ENCODE measurements at places on chromosomes 1 and 21. TPM values are rescaled to one million over a fixed set of nuclear protein-coding genes. Genes with fewer than 3 reads are reported as not detected.
A peak's percentile ranks its signal among the peaks of the same experiment; 100 is the strongest.

DNA sequence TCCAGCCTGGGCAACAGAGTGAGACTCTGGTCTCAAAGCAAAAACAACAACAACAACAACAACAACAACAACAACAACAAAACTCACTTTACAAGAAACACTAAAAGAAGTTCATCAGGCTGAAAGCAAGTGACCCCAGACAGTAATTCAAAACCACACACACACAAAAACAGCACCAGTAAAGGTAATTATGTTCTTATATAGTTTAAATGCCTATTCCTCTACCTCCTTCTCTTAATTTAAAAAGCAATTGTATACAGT lies 1.7 kb downstream of the C1orf174 start:
- no peak for DNase-seq
- H3K27me3 ChIP-seq: no peaks in the 10 kb centered on the region
- H3K4me3 ChIP-seq: peak overlapping the region; percentile 90
- peaks cover 21% of the 10 kb centered on the region for H3K36me3 ChIP-seq
- peaks cover 48% of the 10 kb centered on the region for H3K4me1 ChIP-seq

GRCh38 chr1:193031431-193031830 lies 27.7 kb downstream of the UCHL5 start:
- peaks cover 4% of the 10 kb centered on the region for H3K4me1 ChIP-seq
- no peaks in the 10 kb centered on the region for H3K27me3 ChIP-seq
- peaks cover 4% of the 10 kb centered on the region for H3K36me3 ChIP-seq
- H3K27ac ChIP-seq: no peak overlapping the region
- no peak for DNase-seq
- no peak overlapping the region for H3K4me3 ChIP-seq

DNA sequence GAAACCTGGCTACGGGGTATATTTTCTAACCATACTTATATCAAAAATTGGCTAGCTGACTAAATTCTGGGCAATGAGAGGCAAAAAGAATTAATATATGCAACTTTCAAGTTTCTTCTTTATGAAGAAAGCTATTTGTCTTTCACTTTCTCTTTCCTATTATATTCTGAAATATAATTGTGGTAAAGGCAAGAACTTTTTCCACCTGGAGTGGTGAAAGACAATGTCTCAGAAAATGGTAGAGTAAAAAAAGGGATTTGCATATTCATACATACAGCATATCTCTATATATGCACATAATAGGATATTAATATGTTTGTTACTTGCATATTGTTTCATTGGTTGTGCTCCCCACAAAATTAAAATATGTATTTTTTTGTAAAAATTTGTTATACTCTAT lies 793.8 kb downstream of the PLA2G4A start:
- H3K27me3 ChIP-seq: no peaks in the 10 kb centered on the region
- DNase-seq: no peak
- H3K4me1 ChIP-seq: no peaks in the 10 kb centered on the region
- H3K27ac ChIP-seq: no peak overlapping the region

- H3K4me1 ChIP-seq: peaks cover 25% of the 10 kb centered on the region
- H3K4me3 ChIP-seq: no peak overlapping the region
- H3K36me3 ChIP-seq: peaks cover 12% of the 10 kb centered on the region
- DNase-seq: no peak
Measured at GRCh38 chr1:5329068-5329739, 663.0 kb downstream of the NPHP4 start.

DNA sequence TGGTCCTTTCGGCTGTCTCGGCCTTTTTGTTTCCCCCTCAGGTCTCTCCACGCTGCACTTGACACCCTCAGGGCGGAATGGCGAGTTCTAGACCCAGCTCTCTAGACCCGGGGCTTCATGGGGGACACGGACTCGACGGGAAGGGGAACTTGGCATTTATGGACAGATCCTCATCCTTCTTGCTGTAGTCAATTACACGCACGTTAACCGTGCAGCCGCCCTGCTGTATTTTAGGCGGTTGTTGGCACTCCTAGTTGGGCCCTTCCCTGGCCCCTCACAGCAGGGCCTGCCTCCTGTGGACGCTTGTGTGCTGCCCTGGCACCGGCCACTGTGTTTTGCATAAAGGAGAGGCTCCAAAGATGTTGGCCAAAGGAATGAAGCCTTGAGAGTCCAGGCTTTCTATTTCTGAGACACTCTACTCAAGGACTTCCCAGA lies 558 bp upstream of the BTG3 start:
- peak overlapping the region; percentile 79 for H3K27ac ChIP-seq
- H3K4me3 ChIP-seq: peak overlapping the region; percentile 73
- H3K27me3 ChIP-seq: no peaks in the 10 kb centered on the region
- H3K4me1 ChIP-seq: peaks cover 47% of the 10 kb centered on the region
- DNase-seq: no peak
- peaks cover 26% of the 10 kb centered on the region for H3K36me3 ChIP-seq

PYCR2 gene
- 98.1 TPM for total RNA-seq

AURKAIP1 gene
- total RNA-seq: 101 TPM

GBP1 gene
- 272 TPM for total RNA-seq

PRKAA2 gene
- total RNA-seq: not detected
